Activated gamma-delta T cell (primary cell): ENCODE measurements at places on chromosomes 12 and 14.

DNA sequence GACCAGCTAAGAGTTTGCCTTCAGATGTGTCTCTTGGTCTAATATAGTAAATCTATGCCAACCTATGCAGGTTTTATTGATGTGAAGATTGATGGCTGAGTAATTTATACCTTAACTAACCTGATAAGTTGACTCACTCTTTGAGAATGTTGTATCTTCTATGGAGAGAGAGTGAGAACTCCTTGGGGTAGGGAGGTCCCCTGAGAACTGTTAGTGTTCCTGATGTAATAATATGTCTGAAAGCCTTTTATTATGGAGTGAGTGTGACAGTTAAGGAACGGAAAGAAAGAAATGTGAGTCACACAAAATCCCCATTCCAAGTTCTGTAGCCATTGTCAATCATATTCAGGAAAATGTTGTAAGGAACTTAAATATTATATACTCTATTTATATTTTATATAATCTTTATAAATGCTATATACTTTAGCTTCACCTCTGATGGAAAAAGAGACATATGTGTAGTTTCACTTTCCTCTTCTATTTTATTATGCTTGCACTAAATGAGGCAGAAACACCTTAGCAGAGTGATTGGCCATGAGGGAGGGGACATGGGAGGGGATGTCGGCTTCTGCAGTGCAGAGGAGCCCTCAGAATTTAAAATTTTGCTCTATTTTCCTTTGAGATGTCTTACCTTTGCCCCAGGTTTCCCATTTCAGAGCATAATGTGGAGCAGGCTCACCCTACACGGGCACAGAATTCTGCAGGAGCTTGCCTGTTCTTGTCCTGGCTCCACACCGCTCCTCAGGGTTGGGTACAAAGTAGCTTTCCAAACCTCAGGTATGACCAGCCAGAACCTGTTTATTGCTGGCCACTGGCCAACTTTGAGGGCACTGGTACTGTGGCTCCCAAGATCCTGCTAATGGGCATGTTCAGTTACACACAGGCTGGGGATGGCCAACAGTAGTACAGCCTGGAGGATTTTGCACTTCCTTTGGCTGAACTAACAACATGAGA is 57.7 kb downstream of the ARF6 start:
- no peak for DNase-seq

GRCh38 chr14:50622978-50623377 is 45.1 kb downstream of the SAV1 start:
- DNase-seq = no peak

DNA sequence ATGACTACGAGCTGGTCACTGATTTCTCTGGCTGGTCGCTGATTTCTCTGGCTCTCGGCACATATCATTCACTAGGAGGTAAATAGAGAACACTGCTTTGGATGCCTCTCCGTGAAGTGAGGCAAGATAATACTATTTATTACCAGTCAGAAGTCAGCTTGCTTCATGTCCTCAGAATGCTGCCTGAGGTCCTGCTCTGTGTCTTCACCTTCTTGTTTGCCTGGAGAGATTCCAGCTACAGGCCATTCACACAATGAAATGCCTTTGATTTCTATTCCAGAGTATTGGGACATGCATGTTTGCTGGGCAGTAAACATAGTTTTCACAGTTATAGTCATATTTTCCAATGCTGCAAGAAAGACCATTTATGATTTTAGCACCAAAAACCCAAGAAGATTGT is 106.7 kb downstream of the AEBP2 start:
- no peak for DNase-seq

DNA sequence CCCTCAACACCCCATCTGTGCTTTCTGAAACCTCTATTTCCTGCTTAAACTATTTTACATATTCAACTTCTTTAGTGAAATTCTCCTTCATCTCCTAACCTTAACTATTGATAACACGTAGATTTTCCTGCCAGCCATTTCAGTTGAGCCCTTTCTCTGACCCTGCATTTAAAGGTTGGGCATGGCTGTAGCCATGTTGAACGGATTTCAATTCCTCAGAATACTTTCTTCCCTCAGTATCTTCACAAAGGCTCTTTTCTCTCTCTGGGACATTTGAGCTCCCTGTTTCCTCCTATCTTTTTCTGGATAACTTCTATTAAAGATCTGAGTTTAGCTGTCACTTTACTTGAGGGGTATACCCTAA is 1.2 kb downstream of the PPHLN1 start:
- no peak for DNase-seq

DNA sequence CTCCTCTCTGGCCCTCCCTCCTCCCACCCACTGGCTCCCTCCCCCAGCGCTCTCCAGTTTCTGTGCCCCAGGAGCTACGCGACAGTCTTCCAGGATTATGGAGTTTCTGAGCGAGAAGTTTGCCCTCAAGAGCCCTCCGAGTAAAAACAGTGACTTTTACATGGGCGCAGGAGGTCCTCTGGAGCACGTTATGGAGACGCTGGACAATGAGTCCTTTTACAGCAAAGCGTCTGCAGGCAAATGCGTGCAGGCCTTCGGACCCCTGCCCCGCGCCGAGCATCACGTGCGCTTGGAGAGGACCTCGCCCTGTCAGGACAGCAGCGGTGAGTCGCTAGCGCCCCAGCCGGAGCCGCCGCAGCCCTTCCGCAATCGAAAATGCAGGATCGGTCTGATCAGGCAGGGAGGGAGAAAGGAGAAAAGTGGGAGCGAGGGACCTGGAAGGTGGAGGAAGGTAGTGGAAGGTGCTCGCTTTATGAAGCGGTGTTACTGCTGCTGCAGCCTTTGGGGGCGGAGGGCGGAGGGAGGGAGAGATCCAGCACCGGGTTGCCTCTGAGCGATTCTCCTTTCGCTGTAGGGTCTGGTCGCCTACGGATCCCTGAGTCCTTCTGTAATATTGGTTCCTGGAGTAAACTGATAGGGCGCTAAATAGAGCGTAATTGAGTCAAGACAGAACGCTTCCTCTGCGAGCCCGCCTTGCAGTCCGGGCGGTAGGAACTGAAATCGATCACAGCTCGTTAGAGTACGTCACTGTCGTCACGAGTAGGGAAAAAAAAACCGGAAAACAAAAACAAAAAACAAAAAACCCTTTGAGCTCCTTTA is at the start of gene ALX1:
Gene ALX1, plus strand, starts transcription at position 56 of the 819 bp plus-strand sequence. Its CDS starts 42 bp downstream, at position 98.
- no peak for DNase-seq

GRCh38 chr12:124668602-124669001 is 101.2 kb upstream of the NCOR2 start:
- no peak for DNase-seq

DNA sequence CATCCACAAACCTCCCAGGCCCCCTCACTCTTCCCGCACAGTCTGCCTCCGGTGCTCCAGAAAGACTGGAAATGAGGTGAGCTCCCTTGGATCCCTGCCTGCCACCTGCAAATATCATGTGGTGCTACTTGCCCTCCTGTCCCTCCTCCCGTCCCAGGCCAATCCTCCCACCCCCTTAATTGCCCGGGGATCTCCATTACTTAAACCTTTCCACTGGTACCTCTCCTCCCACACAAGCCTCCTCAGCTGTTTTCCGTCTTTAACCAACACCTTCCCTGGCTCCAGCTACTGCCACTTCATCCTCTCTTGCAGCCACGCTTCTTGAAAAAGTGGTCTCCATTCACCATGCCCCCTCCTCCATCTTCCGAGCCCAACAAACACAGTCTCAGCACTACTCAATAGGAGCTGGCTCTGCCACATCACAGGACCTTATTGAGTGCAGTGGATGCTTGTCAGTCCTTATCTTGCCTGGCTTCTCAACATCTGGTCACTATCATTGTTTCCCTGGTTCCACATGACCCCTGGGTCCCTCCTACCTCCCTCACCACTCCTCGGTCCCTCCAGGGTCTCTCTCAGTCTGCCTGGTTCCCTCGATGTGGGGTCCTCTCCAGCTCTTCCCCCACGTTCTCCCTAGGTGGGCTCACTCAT is 11.5 kb downstream of the FAIM2 start:
- DNase-seq = no peak

DNA sequence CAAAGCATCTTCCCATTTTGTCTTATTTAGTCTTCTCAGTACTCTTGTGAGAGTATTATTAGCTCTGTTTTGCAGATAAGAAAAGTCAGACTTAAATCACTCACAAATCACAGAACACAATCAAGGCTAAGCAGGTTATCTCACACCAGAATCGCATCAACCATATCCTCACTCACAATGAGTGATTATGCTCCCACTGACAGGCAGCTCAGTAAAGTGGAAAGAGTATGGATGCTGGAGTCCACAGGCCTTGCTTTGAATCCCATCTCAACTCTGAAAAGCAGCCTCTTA is 43.1 kb downstream of the TTC7B start:
- DNase-seq = no peak

GRCh38 chr12:6951551-6952120 is 480 bp downstream of the PTPN6 start:
- DNase-seq = no peak

GRCh38 chr12:58870595-58870994 is 49.7 kb downstream of the LRIG3 start:
- no peak for DNase-seq

- no peak for DNase-seq
These were observed 146.4 kb upstream of the ARID2 start for GRCh38 chr12:45582986-45583659.

DNA sequence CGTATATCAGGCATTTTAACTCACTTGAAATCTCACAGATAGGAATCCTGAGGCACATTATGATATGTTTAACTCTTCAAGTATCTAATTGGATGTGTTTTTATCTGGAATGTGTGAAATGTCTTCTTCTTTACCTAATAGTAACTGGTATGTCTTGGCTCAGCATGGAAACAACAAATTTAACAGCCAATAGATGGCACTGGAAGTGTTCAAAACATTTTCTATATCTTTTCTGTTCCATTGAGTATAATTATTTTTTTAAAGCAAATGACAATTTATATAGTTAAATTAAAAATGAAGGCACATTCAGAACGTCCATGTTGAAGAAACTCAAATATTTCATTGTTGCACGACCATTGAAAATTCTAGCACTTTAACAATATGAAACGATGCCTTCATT is 164.6 kb upstream of the SLC16A7 start:
- no peak for DNase-seq

DNA sequence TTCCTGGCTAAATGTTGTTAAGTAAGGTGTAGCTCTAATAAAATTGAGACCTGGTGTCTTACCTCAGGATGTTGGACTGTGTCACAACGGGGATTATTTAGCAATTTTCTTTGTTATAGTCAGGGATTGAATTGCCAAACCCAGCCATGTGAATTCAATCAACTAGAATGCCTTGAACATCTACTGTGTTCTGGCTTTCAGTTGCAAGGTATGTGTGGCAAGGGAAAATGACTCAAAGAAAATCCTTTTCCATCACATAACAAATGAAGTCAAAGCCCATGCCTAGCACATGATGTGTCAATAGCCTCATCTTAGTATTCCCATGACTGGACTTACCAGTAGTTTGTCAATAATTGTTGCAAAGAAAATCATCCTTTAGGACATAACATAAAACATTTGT is 519.8 kb upstream of the FLRT2 start:
- no peak for DNase-seq

GRCh38 chr14:49897965-49898364 is 5.1 kb downstream of the ARF6 start:
- DNase-seq = no peak

GRCh38 chr14:89955022-89955744 is 544 bp upstream of the TDP1 start:
- DNase-seq = no peak

DNA sequence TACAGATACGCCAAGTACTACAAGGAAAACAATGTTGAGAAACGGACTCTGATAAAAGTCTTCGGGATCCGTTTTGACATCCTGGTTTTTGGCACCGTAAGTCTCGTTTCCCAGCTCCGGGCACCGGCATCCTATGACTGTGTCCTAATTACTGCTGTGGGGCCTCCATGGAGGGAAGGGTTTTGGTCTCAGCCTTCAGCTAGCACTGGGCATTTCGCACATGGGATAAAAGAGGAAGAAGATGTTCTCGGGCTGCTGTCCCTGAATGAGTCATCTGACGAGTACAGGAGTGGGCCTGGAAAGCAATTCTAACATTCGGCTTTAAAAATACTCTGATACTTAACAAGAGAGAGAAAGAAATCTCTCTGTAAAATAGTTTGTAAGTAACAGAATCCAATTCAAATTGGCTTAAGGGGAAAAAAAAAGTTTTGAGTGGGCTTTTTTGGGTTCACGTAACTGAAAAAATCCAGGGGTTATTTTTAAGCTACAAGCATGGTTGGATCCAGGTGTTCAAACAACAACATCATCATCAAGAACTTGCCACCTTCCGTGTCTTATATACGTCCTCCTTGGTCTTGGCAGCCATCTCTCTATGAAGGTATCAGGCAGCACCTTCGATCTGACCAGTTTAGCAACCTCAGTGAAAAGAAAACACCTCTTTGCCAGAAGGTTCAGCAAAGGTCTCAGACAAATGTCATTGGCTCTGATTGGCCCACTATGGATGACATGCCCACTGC is 34.4 kb upstream of the P2RX4 start:
- DNase-seq = no peak
